ENCODE measurements at places on chromosomes 4 and X.

DNA sequence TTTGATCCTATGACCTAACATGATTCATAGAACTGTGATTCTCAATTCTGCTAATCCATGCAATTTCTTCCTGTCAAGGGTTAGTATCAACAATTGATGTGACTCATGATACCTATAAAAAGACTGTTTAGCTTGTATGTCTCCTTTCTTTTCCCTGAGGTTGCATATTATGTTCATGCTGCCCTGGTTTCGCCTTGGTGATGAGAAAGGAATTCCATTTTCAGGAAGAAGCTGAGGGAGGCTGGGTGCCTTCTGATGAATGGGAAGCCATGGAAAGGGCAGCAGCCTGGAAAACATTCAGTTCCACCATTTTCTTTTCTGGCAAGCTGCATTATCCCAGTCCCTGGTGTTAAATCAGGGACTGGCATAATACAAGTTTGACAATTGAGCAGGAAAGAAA, 976.5 kb downstream of the RPA4 start:
- no peak for DNase-seq

DNA sequence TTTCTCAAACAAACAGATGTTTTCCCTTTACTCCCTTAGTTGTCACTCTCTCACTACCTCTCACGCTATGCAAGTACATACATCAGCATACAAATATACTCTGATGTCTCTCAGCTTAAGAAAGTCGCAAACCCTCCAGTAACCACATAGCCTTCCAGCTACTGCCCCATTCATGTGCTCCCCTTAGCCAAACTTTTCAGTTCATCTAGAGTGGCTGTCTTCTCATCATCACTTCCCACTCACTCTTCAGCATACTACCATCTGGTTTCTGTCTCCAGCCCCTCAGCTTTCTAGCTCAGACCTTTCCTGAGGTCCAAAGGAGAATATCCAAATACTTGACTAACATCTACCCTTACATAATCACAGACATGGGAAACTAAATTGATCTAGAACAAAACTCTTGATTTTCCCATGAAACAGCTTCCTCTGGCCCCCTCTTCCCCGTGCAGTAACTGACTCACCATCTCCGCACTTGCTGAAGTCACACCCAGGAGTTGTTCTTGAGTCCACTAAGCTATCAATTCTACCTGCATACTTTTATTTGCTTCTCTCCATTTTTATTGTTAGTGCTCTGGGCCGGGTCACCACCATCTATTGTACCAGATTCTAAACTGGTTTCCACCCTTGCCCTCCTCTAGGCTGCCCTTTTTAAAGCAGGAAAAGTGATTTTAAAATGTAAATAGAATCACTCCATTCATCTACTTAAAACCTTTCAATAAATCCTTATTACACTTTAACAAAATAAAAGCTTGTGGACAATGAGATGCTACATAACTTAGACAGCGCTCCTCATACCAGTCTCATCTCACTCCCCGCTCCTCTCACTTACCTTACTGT, 57.2 kb downstream of the CASP6 start:
- DNase-seq, result no peak

DNA sequence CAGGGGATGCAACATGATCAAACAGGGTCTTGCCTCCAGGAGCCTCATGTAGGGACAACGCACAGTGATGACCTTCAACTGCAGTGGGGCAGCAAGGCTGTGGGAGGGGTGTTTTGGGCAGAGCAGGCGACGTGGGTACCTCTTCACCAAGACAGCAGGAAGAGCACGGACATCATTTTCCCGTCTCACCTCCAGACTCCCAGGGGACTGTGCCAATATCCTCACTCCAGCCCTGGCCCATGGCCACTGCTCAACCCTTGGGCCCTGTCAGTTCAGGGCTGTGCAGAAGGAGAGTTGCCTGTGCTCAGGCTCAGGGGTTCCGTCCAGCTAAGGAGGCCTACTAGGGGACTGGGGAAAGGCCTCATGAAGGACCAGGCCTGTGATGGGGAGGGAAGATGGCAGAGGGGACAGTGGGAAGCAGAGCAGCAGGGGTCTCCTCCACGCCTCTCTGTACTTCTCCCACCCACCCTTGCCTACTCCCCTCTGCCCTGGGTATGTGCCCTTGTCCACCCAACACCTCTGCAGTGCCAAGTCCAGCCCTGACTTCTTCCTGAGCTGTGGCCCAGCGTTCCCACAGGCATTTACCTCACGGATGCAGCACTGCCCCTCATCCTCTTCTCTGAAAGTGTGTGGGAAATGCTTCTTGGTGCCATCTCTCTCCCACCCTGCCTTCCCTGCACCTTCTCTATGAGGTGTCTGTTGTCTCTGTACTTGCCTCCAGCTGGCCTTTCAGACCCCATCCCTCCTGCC, 1.4 kb downstream of the IL9R start:
- DNase-seq, result no peak

DNA sequence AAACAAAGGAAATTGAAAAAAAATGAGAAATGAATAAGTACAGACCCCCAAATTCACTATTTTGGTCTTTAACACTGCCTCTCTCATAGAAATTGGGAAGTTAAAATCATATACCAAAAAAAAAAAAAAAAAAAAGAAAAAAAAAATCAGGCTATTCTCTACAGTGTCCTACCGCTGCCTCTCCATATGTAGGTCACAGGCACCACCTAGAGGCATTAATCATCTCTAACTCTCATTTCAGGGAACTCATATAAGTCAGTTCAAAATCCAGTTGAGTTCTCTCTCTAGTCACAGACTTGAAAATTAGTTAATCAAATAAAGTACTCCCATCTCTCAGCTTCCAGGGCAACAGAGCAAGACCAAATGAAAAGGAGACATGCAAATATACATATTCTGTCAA, 47.9 kb downstream of the COX18 start:
- no peak for DNase-seq

GRCh38 chrX:134933911-134934310, 56.9 kb upstream of the SMIM10 start:
- DNase-seq, result no peak

GRCh38 chr4:53161787-53162433, 204.0 kb downstream of the SCFD2 start:
- DNase-seq, result no peak

- DNase-seq, result no peak
These were observed 10.1 kb downstream of the NKX1-1 start for GRCh38 chr4:1395941-1396805.

- no peak for DNase-seq
These were observed 41.7 kb downstream of the DCUN1D4 start for GRCh38 chr4:51884606-51885005.

- no peak for DNase-seq
These were observed 118.8 kb upstream of the AFF2 start for GRCh38 chrX:148381603-148382002.

- DNase-seq, result no peak
These were observed 7.0 kb upstream of the TXK start for GRCh38 chr4:48141048-48141447.

DNA sequence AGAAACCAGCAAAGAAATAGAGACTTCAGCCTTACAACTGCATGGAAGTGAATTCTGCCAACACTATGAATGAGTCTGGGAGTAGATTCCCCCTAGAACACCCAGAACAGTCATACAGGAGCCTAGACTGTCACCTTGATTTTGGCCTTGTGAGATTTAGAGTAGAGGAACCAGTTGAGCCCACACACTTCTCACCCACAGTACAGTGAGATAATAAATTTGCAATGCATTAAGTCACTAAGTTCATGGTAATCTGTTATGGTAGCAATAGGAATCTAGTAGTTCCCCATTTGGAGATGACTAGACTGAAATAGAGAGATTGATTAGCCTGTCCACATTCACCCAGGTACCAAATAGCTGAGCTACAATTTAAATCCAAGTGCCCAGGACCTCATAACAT, 59.0 kb downstream of the FAM13A start:
- no peak for DNase-seq

DNA sequence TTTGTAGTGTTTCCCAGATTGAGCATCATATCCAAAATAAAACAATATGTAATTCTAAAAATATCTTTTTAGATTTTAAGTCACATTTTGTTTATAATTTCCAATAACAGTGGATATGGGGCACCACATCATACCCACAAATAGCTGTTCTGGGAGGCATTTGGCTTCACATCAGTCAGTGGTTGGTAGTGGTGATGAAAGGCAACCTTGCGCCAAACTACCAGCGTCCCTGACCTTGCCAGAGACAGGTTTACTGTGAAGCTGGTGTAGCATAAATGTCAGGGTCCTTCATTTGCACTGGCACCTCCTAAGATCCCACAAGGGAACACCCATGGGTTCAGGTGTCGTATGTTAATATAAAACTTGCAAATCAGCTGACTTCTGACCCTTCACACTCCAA, 222.2 kb downstream of the DCTD start:
- no peak for DNase-seq

DNA sequence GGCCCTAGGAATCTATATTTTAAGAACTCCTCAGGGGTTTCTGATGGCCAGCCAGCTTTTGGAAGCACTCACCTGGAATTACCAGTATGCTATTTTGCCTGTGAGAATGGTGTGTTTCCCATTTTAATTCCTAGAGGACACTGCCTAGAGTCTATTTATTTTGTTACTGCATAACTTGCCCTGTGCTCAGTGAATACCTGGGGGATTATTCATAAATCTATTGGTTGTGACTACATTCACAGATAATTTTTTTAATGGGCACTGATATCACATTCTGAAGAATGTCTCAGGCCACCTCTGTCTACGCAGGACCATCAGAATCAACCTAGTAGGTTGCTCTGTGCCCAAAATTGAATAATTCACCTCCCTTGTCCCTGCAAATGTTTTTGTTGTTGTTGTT, 6.7 kb downstream of the ARL13A start:
- no peak for DNase-seq

DNA sequence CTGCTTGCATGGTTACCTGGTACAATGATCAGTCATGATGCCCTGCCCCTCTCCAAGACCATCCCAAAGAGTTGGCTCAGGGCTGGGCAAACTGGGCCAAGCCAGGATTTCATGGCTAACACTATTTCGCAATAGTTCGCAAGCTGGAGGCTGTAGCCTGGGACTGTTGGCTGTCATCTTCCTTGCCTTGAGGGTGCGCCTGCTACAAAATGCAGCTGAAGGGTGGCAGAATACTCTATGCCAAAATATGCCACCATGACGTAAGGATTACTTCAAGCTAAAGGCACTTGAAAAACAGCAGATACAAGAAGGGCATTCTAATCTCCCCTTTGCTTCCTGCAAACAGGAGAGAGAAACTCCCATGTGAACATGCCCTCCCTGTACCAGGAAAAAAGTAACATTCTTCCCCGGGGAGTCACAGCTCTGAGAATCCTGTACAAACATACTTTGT, 21.0 kb downstream of the SAT1 start:
- no peak for DNase-seq

DNA sequence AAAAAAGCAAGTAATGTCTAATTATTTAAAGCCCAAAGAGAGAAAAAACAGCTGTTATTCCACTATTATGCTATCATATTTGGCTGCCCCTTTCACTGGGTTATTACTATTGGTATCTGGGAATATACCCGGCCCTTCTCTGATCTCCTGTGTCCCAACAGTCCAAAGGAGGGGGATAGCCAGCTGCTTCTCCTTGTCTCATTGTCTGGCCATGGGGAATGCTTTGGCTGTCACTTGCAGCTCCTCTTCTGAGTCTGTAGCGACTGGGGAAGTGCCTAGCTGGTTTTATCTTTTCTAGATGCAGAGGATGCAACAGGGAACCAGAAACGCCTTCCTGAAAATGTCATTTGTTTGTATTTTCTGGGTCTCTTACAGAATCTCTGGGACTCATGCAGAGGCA, 33.9 kb downstream of the MGARP start:
- DNase-seq, result no peak

DNA sequence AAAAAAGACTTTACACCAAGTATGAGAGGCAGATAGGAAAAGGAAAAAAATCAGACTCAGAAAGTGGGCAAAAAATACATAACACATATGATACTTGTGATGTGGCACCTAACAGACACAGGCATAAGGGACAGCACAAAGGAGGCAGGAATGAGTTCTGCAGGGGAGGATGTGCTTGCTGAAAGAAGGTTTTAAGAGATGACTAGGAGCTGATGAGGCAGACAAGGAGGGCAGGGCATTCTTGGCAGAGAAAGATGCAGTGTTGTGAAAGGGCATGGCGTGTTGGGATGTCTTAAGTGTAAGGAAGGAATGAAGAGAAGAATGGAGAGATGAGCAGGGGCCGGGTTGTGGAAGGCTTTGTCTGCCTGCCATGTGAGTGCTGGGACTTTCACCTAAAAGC, 49.7 kb upstream of the TMEM154 start:
- DNase-seq, result no peak

Measured in stimulated activated CD4-positive, alpha-beta T cell treated with anti-CD3 and anti-CD28 coated beads, Interleukin-1b, Interleukin-23, amount 100 ng/mL, for 1 hour (primary cell).